ENCODE measurements at places on chromosomes 12 and 14.

DNA sequence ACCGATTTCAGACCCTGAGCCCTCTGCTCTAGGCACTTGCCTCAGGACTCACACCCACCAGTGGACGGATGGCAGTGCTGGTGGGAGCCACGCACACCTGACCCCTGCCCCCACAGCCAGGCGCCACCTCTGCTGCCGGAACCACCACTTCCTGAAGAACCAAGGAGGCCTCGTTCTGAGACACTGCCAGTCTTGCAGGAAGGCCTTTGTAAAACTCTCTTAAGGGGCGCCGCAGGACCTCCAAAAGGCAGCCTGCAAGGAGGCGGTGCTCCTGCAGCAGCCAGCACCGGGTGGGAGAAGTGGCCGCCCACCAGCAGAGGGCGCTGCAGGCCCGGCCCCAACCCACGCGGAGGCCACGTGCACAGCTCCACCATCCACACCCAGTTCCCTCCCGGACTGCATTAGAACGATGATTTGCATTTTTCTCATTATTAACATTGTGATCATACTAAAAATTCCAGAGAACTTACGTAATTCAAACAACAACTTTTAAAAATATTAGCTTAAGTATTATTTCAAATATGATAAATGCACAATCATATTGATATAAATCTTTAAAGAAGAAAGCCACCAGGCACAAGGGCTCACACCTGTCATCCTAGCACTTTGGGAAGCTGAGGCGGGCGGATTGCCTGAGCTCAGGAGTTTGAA is 12.8 kb downstream of the STX2 start:
- DNase-seq, result peak; percentile 88

GRCh38 chr14:79417961-79418360 is 793.3 kb downstream of the DIO2 start:
- DNase-seq, result no peak

DNA sequence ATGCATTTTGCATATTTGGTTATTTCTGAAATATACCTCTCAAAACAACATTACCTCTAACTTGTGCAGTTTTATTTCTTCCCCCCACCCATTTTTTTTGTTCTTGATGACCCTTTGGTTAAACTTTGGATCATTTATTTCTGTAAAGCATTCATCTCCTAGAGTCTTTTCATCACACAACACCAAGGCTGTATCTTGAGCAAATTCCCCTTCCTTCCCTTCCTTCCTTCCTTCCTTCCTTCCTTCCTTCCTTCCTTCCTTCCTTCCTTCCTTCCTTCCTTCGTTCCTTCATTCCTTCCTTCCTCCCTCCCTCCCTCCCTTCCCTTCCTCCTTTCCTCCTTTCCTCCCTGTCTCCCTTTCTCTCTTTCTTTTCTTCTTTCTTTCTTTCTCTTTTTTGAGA is 43.8 kb upstream of the PPP1R12A start:
- no peak for DNase-seq

DNA sequence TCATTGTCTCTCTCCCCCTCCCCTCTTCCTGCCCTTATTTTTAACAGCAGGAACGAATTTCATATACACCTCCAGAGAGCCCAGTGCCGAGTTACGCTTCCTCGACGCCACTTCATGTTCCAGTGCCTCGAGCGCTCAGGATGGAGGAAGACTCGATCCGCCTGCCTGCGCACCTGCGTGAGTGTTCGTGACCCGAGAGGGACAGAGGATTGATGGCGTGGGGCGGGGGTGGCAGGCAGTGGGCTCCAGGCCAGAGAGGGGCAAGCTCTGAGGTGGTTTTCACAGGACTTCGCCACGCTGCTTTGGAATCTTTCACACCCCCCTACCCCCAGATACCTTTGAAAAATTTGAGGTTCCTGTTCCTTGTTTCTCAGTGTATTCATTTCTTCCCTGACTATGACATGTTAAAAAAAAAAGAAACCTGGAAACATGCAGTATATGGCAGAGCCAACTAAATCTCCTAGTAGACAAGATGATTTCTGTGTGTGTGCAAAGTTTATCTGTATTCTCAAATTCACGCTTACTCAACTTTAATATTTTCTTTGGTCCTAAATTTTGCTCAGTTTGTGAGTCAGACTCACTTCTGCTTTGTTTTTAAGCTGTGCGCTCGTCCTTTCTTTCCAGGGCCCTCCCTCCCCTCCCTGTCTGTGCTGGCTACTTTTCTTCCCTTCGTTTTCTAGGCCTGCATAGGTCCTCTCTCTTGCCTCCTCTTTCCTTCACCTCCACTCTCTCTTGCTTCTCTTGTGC is 103.1 kb downstream of the ETV6 start:
- no peak for DNase-seq

- no peak for DNase-seq
Observed at GRCh38 chr12:116524964-116525379, 34.2 kb upstream of the MAP1LC3B2 start.

- DNase-seq, result no peak
Observed at GRCh38 chr14:100782516-100783320, 43.2 kb upstream of the MEG3 start.

DNA sequence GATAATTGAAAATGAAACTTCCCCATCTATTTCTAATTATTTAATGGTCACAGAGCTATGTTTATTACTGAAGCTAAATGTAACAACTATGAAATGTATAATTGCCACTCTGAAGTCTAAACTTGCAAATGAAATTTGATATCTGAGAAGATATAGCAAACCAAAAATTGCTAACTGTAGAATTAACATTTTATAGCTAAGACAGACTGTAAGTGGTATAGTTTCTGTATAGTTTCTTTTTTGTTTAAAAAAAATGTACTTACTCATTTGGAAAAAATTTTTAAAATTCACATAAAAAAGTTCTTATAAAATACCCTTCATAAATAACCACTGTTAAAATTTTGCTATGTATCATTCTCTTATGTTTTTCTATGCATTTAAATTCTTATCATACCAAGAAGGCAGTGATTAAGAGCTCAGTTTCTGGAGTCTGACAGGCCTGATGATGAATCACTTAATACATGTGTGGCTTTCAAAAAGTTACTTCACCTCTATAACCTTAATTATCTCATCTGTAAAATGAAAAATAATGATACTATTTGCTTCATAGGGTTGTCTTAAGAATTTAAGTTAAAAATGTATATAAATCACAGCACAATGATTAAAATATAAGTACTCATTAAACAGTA is 214.7 kb upstream of the GARIN2 start:
- DNase-seq, result no peak

- DNase-seq, result no peak
Observed at GRCh38 chr14:65320661-65321308, 91.7 kb upstream of the FUT8 start.

DNA sequence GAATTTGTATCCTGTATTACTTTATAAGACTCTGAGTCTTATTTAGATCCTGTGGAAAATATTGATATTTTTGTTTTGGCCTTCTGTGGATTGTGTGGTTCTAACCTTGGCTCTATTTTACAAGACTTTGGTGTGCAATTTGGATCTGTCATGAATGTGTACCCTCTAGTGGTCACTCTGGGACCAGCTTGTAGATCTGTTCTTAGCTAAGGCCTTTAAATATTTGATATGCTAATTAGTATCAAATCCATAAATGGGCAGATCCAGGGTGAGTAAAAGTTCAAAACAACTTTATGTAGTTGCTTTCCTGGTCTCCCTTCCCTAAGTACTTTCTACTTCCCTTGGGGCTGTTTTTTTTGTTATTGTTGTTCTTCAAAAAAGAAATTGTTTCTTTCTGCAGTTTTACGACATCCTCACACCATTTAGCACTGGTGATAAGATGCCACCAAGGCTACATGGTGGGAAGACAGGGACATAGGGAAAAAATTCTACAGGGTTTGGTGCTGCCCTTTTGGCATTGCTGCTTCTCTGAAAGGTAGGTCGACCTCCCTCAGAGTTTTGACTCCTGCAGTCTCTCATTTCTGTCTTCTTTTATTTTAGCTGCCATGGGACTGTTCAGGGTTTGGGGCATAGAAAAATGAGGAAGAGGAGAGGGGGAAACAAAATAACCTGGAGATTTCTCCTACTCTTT is 238.5 kb downstream of the GPHN start:
- no peak for DNase-seq

DNA sequence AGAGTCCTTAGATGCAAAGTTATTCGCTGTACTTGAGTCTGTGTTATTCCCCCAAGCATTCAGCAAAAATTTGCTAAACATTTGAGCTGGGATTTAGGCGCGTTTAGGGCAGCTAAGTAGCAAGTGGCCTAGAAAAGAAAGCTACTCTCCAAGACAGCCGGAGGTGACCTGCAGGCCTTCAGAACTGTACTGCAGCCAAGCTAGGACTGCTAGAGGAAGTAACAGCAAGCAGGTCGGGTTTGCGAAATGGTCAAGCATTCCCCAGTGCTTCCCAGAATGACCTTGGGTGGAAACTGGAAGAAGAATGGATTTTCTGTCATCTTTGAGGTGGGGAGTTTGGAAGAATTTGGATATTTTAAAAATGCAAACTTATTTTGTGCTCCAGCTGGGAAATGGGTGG is 287.5 kb downstream of the FOXN3 start:
- no peak for DNase-seq

GRCh38 chr12:38949363-38949762 is 44.0 kb upstream of the CPNE8 start:
- no peak for DNase-seq

DNA sequence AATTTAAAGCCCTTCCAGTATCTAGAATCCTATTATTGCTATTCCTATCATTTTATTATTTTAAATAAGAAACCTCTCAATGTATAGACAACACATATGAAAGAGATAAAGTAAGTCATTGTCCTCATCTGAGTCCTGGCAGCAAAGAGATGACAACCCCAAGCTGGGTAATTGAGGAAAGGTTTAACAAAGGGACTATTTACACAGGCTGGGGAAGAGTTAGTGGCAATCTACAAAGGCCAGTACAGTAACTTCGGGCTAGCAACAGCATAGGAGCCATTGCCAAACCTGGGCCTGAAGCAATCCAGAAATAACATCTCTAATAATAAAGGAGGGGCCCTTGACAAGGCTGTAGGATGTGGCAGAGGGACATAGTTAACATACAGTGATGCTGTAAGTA is 11.2 kb downstream of the PDE6H start:
- no peak for DNase-seq

DNA sequence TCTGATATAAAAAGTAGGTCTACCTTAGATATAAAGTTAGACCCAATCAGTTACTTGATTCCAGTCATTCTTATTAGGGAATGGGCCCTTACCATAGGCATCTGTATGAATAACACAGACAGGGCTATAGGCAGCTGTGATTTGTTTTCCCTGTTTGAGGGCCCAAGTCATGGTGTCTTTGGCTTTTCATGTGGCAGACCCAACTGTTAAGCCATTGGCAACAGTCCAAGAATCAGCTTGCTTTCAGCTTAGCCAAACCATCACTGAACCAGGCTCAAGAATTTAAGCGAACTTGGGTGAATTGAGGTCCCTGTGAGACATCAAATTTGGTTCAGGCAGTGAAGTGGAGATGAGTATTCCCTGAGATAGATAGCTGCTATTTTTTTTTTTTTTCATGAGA is 111.2 kb downstream of the LRRIQ1 start:
- no peak for DNase-seq

DNA sequence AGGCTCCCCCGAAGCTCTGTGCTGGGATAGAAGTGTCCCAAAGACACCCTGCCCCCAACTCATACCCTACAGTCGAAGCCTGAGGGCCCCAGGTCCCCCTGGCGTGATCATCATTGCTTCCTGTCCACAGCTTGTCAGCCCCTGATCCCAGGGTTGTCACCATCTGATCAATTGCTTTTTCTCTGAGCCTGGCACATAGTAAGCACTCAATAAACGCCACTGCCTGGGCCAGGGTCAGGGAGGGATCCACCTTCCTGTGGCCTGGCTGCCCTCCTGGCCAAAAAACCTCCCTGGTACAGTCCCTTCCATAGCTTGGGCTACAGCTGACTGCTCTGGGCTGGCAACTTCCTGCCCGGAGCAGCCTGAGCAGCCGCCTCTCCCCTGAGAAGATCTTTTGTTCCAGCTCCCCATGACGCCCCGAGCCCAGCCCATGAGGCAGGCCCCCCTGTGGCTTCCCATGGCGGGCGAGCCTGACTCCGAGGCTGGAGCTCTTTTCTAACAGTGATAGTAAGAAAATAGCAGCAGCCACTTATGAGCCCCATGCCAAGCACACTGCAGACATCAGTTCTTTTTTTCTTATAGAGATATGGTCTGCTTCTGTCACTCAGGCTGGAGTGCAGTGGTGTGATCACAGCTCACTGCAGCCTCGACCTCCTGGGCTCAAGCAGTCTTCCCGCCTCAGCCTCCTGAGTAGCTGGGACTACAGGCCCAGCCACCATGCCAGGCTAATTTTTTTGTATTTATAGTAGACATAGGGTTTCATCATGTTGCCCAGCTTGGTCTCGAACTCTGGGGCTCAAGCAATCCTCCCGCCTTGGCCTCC is 6.5 kb downstream of the SH2B3 start:
- DNase-seq, result no peak

GRCh38 chr14:50320283-50320682 is 8.2 kb downstream of the DMAC2L start:
- peak; percentile 72 for DNase-seq

- no peak for DNase-seq
Observed at GRCh38 chr12:119296535-119296934, 38.0 kb upstream of the CCDC60 start.

DNA sequence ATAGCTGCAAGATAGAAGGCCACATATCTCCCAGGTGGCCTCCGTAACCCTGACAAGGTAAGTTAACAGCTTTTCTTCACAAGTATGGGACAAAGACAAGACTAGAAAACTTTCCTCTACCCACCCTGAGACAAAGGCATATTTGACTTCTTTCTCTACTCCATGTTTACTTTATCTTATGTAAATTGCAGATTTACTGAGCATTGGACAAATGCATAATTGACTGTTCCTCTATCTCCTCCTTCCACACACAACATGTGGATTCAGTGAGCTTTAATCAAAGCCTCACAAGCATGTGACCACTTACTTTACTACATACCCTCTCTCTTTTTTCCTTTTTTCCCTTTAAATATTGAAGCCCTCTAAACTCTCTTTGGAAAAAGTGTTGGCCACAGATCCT is 289.1 kb upstream of the TMTC1 start:
- no peak for DNase-seq

DNA sequence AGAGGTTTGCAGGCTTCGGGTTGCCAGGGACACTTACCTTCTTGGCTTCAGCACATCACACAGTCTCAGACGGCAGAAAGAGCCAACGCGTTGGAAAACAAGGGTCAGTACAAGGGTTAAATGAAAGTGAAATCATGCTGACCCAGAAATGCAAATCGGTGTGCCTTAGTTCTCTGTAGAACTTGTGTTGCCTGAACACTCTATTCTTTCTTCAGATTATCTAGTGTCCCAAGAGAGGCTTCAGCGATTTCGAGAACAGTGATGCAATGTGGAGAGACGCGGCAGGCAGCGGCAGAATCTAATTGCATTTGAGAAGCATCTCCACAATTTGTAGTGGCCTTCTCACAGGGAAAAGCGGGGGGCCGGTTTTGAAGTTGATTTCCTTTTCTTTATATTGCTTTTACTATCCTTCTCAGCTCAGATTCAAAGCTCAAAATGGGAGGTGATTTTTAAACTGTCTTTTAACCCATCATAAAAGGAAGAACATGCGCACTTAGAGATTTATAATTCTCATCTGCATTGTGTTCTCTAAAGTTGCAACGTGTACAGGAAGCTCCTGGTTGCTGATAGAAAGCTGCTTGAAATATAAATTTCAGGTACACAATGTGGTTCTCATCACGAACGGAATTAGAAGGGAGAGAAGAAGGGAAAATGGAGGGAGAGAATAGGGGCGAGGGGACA is 67.8 kb upstream of the EGLN3 start:
- DNase-seq, result no peak

GRCh38 chr14:24693353-24693737 is 59.4 kb upstream of the GZMB start:
- DNase-seq, result no peak

GRCh38 chr14:97350894-97351731 is 553.9 kb downstream of the VRK1 start:
- DNase-seq, result no peak
